ENCODE measurements at places on chromosomes 4 and X.

- no peak for DNase-seq
These were observed 357.1 kb upstream of the NOCT start for GRCh38 chr4:138658518-138658917.

- peak; percentile 79 for DNase-seq
These were observed 127.3 kb upstream of the NKX1-1 start for GRCh38 chr4:1533501-1534064.

DNA sequence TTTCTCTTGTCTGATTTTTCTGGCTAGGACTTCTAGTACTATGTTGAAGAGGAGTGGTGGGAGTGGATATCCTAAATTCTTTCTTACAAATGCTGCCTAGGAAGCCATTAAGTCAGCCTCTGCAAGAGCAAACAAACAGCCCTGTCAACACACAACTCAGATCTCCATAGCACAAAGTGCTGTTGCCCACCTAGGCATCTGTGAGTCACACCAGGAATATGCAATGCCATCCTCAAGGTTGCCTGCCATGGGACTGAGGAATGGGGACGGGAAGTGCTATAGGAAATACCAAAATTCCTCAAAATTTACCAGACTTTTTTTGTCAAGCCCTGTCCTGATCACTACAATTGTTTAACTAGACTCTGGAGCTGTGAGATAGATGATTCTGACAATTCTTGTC is 466.9 kb downstream of the FSTL5 start:
- DNase-seq = no peak

DNA sequence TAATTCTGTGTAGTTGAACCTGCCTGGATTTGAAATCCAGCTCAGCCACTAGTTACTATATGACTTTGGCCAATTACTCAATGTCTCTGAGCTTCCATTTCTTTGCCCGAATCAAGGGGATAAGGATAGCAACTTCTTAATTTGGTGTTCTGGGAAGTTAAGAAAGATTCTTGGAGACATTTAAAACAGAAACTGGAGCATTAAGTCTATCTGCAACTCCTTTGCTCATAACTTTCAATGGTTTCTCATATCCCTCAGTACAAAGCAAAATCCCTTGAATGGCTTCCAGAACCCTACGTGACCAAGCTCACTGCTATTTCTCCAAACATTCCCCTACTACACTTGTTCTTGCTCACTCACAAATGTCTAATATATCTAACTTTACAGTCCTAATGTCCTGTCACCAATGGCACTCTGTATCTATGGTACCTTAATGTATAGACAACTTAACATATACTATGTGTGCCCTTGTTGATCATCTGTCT is 849.1 kb upstream of the SLIT2 start:
- DNase-seq = no peak

DNA sequence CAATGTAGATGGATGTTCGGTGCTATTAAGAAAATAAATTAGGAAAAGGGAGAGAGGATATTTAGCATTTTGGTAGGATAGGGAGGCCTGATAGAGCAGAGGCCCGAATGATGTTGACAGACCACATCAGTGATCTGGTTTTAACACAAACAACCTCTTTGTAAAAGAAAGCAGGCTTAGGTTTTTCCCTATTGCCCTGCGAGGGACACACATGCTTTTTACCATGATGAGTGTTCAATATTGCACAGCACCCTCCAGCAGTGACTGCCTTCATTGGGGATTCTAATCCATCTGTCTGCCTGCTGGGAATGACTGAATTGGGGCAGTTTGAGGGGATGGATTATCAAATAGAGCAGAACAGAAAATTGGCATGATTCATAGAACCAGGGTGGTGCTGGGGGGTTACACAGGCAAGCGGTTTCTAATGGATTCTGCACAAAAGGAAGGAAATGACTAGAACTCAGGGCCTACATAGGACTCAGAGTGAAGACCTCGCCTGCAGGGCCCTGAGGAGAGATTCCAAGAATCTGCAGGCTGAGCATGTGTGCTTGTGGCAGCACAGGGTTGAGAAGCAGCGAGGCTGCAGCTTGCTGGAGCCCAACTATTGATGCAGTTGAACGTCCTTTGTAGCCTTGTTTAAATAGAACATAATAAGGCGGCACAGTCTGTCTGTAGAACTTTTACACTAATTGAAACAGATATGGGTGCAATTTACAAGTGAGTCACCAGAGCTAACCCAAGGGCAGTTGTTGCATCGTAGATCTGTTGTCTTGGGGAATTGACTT is 58.0 kb downstream of the RHOH start:
- no peak for DNase-seq

- no peak for DNase-seq
These were observed 326.5 kb upstream of the GATB start for GRCh38 chr4:152087335-152087734.

DNA sequence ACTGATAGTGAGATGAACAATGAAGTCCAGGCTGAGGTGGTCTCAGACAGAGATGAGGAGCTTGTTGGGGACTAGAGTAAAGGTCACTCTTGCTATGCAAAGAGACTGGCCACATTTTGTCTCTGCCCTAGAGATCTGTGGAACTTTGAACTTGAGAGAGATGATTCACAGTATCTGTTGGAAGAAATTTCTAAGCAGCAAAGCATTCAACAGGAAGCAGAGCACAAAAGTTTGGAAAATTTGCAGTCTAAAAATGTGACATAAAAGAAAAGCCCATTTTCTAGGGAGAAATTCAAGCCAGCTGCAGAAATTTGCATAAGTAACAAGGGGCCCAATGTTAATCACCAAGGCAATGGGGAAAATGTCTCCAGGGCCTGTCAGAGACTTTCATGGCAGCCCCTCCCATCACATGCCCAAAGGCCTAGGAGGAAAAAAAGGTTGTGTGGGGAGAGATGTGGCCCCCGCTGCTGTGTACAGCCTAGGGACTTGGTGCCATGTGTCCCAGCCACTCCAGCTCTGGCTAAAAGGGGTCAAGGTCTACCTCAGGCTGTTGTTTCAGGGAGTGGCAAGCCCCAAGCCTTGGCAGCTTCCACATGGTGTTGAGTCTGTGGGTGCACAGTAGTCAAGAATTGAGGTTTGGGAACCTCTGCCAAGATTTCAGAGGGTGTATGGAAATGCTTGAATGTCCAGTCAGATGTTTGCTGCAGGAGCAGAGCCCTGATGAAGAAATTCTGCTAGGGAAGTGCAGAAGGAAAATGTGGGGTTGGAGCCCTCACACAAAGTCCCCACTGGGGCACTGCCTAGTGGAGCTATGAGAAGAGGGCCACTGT is 262.8 kb downstream of the DKK2 start:
- no peak for DNase-seq

- no peak for DNase-seq
These were observed 1.1 kb upstream of the SEL1L3 start for GRCh38 chr4:25863831-25864418.

DNA sequence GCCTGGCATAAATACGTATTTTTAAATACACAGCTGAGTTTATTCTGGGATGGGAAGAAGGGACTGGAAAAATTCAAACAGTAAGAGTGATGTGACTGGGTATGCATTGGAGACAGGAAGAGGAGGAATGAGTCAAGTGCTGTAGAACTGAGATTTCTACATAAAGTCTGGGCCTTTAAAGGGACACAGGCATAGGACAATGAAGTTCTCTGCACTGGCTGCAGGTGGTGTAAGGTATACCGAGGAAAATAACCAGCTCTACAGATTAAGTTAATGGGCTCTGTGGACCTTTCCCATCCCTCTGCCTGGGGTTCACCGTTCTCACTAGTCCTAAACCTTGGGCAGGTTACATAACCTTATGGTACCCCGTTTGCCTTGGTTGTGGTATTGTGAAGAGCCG is 68.7 kb downstream of the DHX15 start:
- DNase-seq = no peak

GRCh38 chrX:28586286-28586685 is 960 bp upstream of the IL1RAPL1 start:
- no peak for DNase-seq

GRCh38 chr4:77092975-77093374 is 17.2 kb upstream of the CCNI start:
- DNase-seq = no peak

DNA sequence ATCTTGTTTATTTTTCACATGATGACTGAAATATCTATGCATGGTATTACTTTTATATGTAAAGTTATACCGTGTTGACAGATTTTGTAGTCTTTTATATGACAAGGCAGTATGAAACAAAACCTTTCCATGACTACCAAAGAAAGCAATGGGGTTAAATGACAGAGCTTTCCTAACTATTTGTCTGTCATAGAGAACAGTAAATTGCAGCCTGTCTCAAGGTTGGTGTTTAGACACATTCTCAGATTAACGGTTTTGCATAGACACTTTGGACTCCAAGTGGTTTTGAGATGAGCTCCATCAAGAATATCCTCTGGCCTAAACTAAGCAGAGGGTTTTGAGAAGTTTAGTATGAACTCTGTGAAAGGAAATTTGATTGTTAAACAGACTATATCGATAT is 180.7 kb upstream of the TENM3 start:
- DNase-seq = no peak

GRCh38 chr4:110268352-110268751 is 69.9 kb upstream of the ELOVL6 start:
- DNase-seq = no peak

- peak; percentile 32 for DNase-seq
These were observed 33.3 kb downstream of the APBB2 start for GRCh38 chr4:41181037-41181436.

DNA sequence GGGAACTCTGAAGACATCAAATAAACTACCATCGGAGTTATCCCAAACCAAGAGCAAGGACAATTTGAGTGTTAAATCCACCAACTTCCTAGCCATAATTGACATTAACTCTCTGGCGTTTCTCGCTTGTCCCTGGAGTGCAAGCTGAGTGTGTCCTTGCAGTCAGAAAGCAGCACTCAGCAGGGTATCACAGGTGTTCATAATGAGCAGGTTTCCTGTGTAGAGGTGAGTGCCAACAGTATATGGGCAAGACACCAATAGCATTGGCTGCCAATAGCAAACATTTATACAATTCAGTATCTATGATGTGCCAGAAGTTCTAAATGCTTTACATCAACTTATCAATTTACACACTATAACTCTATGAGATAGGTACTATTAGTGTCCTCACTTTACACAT is 11.2 kb downstream of the BLTP1 start:
- DNase-seq = no peak

DNA sequence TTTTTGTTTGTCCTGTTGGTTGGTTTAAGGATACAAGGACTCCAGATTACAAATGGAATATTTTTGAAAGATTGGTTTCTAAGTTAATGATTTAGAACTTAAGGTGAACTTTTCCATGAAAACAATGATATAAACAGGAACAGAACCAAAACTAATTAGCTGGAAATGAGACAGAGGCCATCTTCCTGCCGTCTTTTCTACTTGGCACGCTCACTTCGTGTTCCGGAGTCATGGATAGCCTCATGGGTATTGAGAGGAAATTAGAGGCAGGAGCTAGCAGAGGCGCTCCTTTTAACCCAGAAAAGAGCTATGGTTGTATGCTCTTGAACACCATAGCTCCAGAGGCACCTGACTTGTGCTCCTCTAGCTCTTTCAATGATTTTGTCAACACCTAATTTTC is 2.4 kb downstream of the FAM241A start:
- DNase-seq = no peak

DNA sequence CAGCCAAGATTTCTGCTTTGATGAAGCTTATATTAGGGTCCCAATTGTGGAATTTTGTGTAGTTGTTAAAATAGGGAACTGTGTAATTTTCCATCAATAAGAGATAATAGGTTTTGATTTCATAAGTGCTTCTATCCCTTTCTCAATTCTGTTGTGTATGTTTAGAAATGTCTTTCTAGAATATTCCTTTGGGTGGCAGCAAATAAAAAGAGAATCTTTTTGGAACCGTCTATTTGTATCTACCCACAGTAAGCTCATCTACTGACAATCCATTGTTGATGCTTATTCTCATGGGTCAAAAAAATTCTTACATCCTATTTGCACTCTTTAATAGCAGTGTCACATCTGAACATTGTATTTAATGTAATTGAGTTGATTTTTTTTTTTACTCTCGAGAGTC is 61.7 kb downstream of the TMA16 start:
- DNase-seq = no peak

GRCh38 chr4:54082168-54082567 is 17.8 kb upstream of the CHIC2 start:
- DNase-seq = no peak

DNA sequence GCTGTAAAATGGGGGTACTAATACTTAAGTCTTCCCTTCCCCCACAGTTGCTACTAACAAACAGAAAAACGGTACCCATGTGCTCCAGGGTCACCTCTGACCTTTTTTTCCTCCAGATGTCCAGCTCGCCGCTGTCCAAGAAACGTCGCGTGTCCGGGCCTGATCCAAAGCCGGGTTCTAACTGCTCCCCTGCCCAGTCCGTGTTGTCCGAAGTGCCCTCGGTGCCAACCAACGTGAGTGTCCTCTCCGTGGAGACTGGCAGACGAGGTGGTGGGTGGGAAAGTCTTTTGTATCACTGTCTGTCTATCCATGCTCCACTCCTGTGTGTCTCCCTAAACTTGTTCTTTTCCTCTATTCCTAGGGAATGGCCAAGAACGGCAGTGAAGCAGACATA is 5.1 kb downstream of the UBA1 start:
- no peak for DNase-seq

- no peak for DNase-seq
These were observed 16.6 kb downstream of the CENPVL2 start for GRCh38 chrX:51665981-51666380.

DNA sequence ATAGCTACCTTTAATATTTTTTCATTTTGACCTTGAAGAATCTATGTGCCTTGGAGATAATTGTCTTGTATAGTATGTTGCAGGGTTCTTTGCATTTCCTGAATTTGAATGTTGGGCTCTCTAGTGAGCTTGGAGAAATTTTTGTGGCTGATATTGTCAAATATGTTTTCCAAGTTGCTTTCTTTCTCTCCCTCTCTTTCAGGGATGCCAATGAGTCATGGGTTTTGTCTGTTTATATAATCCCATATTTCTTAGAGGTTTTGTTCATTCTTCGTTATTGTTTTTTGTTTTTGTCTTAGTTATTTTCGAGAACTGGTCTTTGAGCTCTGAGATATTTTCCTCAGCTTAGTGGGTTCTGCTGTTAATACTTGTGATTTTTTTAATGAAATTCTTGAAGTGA is 20.7 kb downstream of the RAB40AL start:
- DNase-seq = no peak

GRCh38 chr4:101604976-101605375 is 185.6 kb upstream of the BANK1 start:
- no peak for DNase-seq

DNA sequence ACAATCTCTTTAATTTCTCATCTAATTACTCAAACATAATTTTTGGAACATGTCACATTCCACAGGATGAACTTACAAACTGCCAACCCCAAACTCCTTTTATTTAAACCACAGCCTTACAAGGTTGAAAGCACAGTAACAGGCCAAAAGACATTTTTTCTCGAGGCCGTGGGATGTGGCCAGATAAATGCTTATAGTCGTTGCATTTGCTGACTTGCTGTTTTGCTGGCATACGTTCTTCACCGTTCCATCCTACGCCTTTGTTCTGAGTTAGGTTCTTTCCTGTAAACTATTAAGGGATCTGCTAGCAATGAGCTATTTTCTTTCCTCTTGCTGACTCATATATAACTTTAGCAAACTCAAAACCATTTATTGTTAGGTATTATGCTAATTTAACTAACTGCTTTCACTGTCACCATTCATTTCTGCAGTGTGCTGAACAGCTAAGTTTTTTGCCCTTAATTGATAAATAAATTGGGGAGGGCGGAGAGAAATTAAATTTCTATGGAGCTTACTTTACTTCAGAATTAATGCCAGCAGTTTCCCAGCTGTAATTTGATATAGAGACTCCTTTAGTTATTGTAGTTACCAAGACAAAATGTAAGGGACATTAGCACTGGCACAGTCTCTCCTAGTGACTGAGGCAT is 135.1 kb upstream of the PACRGL start:
- DNase-seq = no peak

Data from posterior cingulate gyrus (tissue), 11 donors.